ENCODE measurements at places on chromosomes 6 and 20.

DNA sequence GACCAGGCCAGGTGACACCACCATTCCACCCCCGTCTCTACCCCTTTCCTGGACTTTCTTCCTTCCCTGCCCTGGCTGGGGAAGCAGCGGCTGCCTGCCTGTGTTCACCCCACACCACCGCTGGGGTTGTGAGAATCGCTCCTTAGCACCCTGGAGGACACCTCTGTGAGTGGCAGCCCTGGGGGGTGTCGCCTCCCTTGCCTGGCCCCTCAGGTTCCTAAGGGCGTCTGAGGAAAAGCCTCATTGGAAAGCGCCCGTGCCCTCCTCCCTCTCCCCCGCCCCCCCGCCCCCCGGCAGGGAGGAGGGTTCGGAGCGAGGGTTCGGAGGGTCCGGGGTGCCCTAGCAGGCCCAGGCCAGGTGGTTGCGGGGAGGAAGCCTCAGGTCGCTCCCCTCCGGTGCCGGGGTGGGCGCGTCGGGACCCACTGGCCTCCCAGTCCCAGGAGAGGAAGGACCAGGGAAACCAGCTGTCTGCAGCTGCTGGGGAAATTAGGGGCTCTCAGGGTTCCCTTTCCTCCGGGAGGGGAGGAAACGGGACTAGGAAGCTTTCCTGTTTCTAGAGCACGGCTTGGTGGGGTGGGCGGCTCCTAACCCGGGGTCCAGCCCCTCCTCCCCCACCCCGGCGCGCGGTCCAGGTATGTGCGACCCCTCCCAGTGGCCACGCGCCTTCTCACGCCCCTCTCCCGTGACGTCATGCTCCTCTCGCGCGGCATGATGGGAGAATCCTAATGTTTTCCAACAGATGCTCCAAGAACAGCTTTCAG lies at the start of gene PHACTR3:
Gene PHACTR3, plus strand, starts transcription at position 760 of the 761 bp plus-strand sequence. CDS start 475 bp downstream, outside the sequence.
- DNase-seq = no peak

DNA sequence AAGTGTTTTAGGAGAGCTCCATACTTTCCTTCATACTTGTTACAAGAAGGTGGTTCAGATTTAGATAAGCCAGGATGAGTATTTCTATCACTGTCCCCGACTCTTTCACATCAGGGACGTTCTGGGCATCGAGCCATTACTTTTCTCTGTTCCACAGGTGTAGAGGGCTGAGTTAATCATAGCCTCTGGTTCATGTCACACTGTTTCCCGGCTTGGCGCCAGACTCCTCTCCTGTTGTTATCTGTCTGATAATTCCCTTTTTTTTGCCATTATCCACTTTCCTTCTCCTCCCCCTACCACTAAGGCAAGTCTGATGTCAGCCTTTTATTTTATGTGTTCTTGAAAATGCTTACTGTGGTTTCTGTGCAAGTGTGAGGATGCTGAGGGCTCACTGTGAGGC lies 593.4 kb downstream of the UTRN start:
- DNase-seq = no peak

DNA sequence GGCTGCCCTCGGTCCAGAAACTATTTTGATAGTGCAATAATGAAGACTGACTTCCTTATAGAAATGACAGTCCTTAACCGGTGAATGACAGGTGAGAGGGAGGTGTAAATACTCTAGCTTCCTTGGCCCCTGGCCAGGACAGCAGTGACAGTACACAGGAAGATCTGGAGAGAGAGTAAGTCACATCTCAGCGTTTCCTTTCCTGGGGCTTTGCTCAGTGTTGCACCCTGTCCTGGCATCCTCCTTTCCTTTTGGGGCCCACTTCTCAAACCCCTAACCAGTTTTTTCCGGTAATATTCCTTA lies 336.9 kb downstream of the CD83 start:
- no peak for DNase-seq

GRCh38 chr6:30687659-30688431 lies 1.4 kb upstream of the PPP1R18 start:
- DNase-seq = no peak

GRCh38 chr20:50568549-50568942 lies 58.4 kb downstream of the PTPN1 start:
- no peak for DNase-seq

Data from germinal center (tissue), 1 donor.